ENCODE measurements at places on chromosomes 2 and 18.
A peak's percentile ranks its signal among the peaks of the same experiment; 100 is the strongest.

DNA sequence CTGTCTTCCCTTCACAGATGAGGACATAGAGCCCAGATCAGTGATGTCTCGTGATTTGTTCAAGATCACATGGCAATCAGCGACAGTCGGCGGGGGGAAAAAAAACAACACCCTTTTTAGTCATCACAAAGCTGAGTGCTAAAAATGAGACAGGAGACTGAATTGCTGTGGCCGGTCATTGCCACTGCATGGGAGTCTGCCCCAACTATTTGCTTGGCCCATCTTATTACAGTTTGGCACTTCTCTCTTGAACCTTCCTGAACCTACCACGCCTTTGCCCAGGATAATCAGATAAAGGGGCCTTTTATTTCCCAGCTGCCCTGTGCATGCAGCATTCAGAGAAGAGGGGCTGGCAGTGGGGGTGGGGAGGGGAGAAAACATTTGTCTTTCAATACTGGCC lies 42.7 kb downstream of the SETBP1 start:
- no peak for DNase-seq

DNA sequence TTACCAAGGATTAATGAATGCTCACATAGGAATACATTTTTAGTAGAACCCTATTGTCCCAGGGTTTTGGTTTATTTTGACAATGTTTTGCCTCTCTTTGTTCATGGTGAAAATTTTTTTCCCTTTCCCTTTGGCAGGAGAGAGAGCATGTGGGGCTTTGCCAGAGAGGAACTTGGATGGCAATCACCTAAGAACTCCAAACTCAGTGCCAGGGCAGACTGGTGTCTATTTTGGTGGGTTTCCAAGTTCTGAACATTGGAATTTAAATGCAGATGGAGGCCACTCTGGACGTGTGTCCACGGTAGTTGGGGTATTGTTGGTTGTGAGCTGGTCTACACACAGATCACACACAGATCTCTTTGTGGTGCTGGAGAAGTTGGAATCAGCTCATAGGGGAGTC lies 2091.1 kb upstream of the PIK3C3 start:
- no peak for DNase-seq

DNA sequence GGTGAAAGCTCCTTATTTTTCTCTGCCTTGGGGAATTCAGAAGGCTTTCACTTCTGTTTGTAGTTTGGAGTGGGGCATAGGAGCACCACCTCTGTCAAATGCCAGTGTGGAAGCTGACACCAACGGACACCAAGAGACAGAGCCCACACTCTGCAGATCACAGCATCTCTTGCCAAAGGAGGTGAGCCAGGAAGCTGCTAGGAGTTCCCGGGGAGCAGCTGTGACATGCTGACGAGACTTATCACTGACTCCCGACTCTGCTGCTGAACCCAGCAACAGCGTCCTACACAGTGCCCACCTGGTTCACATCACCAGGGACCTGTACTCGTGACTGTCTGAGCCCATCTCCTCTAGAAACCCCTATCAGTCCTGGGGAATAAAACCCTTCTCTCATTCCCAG lies 8.1 kb downstream of the TEX51 start:
- DNase-seq: no peak

GRCh38 chr2:216635171-216635570 lies 2.0 kb downstream of the IGFBP2 start:
- no peak for DNase-seq

DNA sequence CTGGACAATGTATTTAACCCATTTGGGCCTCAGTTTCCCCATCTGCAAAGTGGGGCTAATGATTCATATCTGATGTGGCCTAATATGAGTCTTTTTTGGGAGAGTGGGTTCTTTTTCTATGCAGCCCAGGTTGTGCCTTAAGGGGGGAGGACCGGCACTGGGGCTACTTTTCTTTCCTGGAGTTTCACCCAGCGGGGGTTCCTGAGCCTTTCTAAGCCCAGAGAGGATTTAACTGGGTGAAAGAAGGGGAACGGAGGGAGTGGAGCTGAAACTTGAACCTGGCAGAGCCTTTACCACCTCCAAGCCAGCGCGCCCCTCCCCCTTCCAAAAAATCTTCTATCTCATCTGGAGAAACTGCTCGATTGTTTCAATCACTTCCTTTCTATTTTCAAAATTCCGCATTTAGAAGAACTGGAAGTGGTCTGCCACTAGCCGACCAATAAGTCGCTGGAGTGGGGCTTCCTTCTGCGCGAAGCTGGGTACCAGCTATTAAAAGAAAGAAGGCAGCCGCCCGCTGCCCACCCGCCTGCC lies 205.0 kb upstream of the SMAD2 start:
- DNase-seq: no peak

DNA sequence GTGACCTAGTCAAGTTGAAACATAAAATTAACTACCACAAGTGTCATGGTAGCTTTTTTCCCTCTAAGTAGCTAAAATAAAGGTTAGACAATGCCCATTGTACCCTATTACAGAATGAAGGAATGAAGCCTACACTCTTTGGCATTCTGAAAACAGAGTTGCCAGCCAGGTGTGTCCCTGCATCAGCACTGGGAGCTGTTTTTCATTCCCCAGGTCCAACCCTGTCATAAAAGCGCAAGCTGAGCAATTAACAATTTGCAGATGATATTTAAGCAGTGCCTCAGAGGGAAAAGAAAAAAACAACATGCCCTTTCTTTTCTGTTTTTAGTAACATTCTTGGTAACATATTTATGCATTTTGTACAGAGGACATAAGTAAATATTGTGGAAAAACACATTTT lies 46.8 kb upstream of the MGAT4A start:
- no peak for DNase-seq

- DNase-seq: no peak
Observed at GRCh38 chr2:166419616-166419934, 43.8 kb upstream of the SCN9A start.

DNA sequence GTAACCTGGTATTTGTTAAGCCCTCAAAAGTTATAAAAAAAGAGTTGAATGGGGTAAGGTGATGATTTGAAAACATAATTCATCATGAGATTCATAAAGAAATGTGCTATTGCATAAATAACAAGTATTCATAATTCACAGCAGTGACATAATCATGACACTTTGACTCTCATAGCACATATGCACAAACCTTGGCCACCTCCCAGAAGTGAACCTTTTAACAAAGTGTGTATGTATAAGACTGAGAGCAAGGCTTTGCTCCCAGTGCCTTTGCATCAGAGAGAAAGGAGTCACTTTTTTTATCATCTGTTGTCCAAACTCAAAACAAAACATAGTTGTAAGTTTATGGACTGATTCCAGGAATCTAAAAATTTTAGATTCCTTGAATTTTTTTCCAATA lies 15.0 kb upstream of the HTR2B start:
- no peak for DNase-seq

- DNase-seq: no peak
Observed at GRCh38 chr2:96832754-96833507, 10.9 kb downstream of the ANKRD23 start.

DNA sequence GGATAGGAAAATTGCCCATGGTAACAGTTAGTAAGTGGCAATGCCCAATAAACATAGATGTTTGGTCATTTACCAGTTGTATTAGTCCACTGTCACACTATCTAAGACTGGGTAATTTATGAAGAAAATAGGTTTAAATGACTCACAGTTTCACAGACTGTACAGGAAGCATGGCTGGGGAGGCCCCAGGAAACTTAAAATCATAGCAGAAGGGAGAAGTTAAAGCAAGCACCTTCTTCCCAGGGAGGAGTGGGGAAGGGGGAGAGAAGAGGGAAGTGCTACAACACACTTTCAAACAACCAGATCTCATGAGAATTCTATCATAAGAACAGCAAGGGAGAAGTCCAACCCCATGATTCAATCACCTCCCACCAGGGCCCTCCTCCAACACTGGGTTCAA lies 23.4 kb downstream of the NR4A2 start:
- DNase-seq: no peak

DNA sequence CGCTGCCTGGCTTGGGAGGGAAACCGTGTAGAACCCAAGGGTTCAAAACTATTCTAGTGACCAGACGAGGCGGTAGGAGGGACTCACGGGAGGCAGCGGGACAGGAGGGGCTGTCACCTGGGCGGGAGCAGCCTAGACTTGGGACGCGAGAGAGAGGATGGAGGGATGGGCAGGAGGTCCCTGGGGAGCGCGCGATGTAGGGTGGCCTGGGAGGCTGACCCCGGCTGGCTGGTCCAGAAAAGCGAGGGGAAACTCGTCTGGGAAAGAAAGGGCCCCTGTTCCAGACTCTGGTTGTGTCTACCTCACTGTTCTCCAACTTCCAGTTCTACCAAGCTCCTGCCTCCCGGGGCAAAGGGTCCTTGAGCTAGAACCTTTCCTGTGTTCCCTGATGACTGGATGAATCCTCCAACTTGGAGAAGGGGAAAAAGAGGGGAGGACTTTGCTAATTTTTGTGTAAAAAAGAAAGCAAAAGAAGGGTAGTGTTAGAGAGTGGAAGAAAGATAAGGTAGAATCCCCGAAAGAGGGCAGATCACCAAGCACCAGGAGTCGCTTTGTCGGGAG lies 1.4 kb downstream of the DOK6 start:
- peak; percentile 6 for DNase-seq

- DNase-seq: no peak
Observed at GRCh38 chr18:45019469-45019868, 338.8 kb downstream of the SETBP1 start.

DNA sequence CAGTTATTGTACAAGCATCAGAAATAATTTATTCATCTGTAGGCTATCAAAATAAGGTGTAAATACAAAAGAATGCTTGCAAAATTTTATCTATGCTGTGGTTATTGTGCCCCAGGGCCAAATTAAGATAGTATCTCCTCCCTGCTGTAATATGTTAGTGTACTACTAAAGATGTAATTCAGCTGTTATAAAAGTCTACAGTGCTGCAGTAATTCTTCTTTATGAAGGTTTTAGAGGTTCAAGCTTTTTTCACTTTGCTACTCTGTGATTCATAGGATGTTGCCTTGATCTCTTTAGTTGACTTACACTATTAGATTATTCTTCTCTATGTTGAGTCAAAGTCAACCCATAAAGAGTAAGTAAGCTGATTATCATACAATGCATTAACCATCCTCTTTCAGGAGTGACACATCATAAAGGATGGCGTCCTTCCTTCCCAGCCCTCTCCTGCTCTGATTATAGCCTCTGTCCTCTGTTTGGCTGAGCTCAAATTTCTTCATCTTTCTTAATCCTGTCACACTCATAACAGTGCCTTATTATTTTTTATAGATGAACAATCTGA lies 29.3 kb upstream of the DYNAP start:
- DNase-seq: no peak

DNA sequence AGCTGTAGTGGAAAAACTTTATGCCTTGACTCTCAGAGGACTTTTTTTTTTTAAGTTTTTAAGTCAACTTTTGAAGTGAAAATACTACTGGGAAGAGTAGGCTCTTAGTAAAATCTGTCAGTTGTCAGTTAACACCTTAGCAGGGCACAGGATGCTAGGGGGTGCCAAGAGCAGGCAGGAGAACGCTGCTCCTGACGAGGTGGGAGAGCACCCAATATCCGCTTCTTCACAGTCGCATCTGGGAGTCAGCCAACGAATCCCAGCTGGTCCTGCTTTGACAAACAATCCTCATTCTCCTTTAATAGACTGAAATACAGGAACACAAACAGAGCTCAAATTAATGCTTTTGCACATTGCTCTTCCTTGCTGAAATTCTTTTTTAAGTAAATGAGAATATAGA lies 709.5 kb upstream of the ACVR2A start:
- DNase-seq: no peak

GRCh38 chr18:35507623-35508022 lies 9.9 kb upstream of the INO80C start:
- no peak for DNase-seq

DNA sequence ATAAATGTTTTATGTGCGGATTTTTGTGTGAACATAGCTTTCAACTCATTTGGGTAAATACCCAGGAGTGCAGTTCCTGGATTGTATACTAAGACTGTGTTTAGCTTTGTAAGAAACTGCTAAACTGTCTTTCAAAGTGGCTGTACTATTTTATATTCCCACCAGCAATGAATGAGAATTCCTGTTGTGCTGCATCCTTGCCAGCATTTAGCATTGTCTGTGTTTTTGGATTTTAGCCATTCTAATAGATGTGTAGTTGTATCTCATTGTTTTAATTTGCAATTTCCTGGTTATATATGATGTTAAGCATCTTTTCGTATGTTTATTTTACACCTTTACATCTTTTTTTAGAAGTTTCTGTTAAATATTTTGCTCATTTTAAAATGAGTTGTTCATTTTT lies 24.2 kb downstream of the VRK2 start:
- DNase-seq: no peak

- DNase-seq: no peak
Observed at GRCh38 chr18:69874058-69874457, 73.6 kb downstream of the CD226 start.

- peak; percentile 61 for DNase-seq
Observed at GRCh38 chr18:58866066-58866772, 1.5 kb downstream of the ZNF532 start.

- peak; percentile 20 for DNase-seq
Observed at GRCh38 chr2:181778621-181779201, 98.4 kb upstream of the NEUROD1 start.

Data from midbrain (tissue), 1 donor.